ENCODE measurements at places on chromosomes 2 and 18.

GRCh38 chr2:140542627-140543026 lies 1588.2 kb downstream of the LRP1B start:
- DNase-seq: no peak

- no peak for DNase-seq
Measured at GRCh38 chr2:143229952-143230351, 100.7 kb downstream of the ARHGAP15 start.

- no peak for DNase-seq
Measured at GRCh38 chr18:49856496-49856895, 43.2 kb upstream of the ACAA2 start.

GRCh38 chr2:110105608-110106467 lies 9.8 kb downstream of the MALL start:
- DNase-seq: peak; percentile 13

- no peak for DNase-seq
Measured at GRCh38 chr2:182862091-182862490, 4.3 kb downstream of the FRZB start.

All from NCI-H526 (cell line).